Right lung (tissue), 10 donors: ENCODE measurements at places on chromosomes 16 and 17.

DNA sequence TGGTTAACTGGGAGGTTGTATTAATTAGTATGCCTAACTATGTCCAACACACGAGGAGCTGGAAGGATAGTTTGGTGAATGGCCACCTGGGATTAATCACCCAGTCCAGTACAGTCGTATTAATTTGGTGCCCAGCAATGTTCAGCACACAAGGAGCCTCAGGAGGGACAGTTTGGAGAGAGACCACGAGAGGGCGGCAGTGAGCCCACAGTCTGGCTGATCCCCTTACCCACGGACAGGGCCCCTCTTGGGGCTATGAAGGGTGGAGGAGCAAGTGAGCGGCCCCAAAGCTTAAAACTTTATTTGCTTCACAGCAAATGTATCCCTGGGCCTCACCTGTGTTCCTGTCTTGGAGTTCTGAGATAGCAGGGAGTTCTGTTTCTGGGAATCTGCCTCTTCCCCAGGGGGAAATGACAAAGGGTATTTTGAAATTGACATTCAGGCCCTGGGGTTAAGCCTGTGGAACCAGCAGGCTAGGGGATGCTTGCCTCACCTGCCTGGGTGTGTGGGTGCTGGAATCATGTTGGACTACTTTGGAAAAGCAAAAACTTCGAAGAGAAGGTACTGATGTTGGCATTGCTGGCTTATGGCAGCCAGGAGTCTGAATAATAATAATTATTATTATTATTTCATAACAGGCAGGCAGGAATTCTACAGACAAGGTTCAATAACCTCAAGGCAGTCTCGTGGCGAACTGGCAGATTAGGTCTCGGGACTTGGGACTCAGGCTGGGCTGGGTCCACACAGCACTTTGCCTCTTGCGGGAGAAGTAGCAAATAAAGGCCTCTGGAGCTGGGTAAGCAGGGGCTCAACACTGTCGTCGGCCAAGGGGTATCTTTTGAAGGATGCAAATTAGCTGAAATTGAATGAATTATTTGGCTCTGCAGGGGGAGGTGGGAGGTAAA lies 227.6 kb upstream of the ASIC2 start:
- DNase-seq, result no peak

DNA sequence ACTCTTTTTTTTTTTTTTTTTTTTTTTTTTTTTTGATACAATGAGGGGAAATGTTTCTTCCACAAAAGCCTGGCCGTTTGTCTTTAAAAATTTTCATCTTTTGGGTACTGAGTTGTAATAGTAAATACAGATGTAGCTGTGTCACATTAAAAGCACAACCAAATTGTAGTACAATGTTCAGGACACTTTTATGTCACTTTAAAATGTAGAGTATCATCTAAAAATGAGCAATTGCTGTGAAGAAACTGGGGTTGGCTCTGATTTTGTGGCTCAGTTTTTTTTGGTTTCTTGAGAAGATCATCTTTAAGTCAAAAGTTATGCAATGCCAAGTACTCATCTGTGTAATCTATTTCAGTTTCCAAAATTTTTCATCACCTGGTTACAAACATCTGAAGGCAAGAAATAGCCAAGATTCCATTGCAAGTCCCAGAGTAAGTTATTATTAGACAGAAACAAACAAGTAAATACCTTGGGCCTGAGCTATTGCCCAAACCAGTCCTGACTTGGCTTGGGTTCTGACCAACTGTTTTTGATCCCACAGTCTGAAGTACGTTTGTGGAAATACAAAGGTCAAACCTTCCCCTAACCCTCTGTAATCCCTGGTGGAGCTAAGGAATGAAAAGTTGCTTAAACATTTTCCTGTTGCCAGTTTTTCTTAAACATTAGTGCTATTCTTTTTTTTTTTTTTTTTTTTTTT lies 717.2 kb downstream of the WWOX start:
- peak; percentile 37 for DNase-seq

DNA sequence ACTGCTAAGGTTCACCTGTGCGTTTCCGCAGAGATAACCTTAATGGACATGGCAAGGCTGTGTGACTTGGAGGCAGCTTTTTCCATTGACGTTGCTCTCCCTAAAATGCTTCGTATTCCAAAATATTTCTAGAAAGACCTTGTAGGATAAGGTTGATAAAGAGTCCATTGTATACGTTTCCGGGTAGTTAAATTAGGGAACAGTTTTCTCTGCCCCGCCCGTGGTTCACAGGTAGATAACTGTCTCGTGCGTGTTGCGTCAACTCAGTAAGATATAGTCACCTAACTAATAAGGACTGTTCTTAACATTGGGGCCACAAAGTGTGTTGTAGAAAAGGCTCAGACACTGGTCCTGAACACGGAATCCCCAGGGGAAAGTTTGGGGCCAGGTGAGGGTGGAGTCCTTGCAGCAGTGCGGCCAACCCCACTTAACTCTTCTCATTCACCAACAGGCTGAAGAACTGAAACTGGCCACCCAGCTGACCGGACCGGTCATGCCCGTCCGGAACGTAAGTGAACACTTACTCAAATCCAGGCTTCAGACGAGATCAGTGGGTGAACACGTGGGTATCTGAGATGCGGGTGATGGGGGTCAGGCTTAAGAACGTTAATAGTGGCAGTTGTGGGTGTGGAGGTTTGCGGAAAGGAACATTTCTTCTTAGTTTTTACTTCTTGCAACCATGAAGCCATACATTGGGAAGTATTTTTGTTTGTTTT lies 1.6 kb downstream of the RPL13 start:
- no peak for DNase-seq

- DNase-seq, result peak; percentile 61
Measured at GRCh38 chr16:72832621-72833248, 215.2 kb downstream of the ZFHX3 start.
